NCI-H526 treated with DMSO at 0.1 percent for 48 hours (cell line): ENCODE measurements at places on chromosomes 5 and 9.

GRCh38 chr9:14985419-14985818 lies 75.2 kb upstream of the FREM1 start:
- DNase-seq: no peak

DNA sequence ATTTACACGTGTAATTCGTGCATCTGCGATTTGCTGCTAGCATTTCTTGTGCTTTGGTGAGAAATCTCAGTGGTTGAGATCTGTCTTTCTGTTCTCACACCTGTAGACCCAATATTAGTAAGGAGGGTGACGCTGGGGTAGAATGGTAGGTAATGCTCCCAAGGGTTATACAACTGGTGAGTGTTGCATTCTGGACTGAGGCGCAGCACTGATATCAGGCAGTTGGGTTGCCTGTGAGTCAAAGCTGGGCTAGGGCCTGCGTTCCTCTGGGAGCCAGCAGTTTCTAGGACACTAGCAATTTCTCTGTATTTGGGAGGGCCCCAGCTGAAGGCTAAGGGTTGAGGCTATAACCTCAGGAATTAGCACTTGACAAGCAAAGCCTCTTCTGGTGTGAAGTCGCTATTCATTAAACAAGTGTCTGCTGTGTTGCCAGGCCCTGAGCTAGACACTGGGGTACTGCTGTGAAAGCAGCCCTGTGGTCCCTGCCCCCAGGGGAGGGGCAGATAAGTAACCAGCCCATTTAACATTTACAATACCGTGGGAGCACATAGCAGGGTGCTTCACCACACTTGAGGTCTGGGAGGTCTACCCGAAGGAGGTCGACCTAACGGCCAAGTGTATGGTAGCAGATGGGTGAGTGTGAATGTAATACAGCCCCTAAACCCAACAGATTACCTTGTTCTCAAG lies 28.7 kb downstream of the LARP1 start:
- no peak for DNase-seq

- DNase-seq: peak; percentile 26
Observed at GRCh38 chr9:31119890-31120454, 1264.5 kb upstream of the ACO1 start.

- DNase-seq: no peak
Observed at GRCh38 chr5:60916646-60917045, 28.2 kb downstream of the ERCC8 start.

GRCh38 chr5:39654715-39655114 lies 229.9 kb upstream of the DAB2 start:
- no peak for DNase-seq

GRCh38 chr9:133188006-133188842 lies 20.8 kb downstream of the OBP2B start:
- DNase-seq: peak; percentile 30
